ENCODE measurements at places on chromosomes 1 and 21.

- no peak for DNase-seq
Observed at GRCh38 chr21:36964827-36965719, 1.4 kb downstream of the HLCS start.

DNA sequence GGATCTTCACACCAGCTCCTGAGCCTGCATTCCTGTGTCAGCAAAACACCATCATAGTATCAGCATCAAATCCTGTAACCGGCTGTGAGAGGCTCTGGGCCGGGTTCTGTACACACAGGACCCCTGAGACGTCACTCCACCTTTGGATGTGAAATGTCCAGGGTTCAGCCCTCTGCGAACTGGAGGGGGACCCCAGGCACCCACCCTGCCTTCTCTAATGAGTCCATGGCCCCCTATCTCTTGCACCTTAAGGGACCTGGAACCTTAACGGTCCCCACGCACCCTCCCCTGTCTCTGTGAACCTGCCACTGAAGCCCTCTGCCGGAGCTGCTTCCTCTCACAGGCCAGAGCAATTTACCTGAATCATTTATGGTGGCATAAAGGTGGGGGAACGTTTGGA is 257.8 kb downstream of the NPHP4 start:
- no peak for DNase-seq

DNA sequence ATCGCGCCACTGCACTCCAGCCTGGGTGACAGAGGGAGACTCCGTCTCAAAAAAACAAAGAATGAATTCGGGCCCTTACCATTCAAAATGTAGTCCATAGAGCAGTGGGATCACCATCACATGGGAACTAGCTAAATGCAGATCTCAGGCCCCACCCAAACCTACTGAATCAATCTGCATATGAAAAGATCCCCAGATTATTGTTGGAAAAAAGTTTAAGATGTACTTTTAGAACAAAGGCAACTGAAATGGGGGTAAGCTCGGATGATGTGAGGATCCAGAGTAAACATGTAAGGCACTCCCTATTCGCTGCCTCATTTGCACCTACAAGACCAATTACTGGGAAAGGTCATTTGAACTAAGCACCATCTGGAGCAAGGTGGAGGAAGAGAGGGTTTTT is 803 bp upstream of the FLAD1 start:
- DNase-seq, result no peak

DNA sequence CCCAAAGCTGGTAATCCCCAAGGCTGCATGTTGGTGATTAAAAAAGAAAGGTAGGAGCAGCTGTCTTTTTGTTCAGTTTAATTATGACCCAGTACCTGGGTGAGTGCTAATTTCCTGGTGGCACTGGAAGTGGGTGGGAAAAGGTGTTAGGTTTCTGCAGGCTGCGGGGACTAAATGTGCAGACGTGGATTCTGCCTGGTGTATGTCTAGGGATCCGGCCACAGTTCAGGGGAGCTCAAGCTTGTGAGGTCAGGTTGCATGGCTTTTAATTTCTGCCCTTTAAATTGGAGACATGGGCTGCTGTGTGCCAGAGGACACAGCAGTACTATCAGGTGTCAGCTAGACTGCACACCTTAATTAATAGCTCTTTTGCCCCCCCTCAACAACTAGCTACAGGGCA is 20.3 kb upstream of the TBX19 start:
- no peak for DNase-seq

- DNase-seq, result no peak
Observed at GRCh38 chr1:156498432-156499193, 2.0 kb downstream of the MEF2D start.

GRCh38 chr1:224274970-224275626 is 54.9 kb downstream of the NVL start:
- DNase-seq, result no peak

GRCh38 chr1:209023790-209024189 is 559.7 kb upstream of the CAMK1G start:
- no peak for DNase-seq

DNA sequence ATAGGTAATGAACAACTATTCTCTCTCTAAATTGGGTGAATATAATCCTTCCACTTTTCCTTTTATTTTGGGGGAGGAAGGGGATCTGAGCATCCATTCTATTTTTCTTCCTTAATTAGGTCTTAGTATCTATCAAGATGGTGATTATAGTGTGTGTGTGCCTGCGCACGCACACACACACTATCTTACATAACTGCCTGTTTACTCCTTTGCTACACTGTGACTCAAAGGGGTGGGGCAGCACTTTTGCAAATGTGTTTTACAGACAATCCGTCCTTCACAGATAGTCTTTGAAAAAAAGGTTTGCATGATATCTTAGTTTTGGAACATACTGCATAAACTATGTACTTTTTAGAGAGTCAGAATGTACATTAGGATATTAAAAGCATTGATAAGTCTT is 191.5 kb downstream of the SDCCAG8 start:
- no peak for DNase-seq

DNA sequence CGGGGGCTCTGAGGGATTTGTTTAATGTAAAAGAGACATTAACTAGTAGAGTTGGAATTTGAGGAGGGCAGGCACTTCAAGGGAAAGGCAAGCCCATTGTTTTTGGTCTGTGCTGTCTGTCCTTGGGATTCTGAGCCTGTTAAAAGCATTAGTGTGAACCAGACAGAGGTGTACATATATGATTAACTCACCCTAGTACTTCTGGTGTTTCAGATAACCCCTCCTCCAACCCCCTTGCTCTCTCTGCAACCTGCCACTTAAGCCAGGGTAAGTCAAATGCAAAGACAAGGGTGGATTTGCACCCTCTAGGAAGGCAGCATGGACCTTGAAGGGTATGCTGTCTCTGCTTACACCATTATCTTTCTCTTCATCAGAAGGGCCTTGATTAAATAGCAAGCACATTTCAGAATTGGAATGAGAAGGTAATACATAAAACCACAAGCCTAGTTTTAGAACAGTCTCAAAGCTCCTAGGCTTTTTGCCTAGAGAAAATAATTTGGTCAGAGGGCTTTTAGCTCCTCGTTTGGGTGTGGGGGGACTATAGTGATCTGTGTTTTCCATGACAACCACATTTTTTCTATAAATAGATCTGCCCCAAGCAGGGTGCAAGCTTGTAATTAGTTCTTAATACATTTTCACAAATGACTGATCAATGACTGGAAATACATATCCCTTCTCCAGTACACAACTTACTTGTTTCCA is 120.7 kb upstream of the SGIP1 start:
- DNase-seq, result no peak

GRCh38 chr1:156866249-156866909 is 5.7 kb downstream of the NTRK1 start:
- no peak for DNase-seq

DNA sequence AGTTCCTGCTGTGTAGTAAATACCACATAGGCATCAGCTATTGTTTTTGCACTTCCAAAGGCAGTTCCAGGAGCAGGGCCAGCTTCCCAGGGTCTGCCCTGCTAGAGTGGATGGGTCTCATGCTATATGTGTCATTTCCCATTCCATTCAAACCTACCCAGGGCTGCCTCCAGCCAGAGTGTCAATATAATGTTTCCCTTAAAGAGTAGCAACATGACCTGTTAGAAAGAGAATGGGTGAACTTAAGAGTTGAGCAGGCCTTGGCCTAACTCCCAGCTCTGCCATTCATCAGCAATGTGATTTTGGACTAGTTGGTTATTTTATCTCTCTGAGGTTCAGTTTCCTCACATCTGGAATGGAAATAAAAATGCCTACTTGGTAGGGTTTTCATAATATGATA is 44.9 kb downstream of the RAB3B start:
- DNase-seq, result no peak

- no peak for DNase-seq
Observed at GRCh38 chr1:168963601-168964000, 142.9 kb upstream of the ATP1B1 start.

DNA sequence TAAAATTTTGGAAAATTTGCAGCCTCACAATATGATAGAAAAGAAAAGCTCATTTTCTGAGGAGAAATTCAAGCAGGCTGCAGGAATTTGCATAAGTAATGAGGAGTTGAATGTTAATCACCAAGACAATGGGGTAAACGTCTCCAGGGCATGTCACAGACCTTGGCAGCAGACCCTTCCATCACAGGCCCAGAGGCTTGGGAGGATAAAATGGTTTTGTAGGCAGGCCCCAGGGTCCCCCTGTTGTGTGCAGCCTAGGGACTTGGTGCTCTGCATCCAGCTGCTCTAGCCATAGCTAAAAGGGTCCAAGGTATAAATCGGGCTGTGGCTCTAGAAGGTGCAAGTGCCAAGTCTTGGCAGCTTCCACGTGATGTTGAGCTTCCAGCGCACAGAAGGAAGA is 112.2 kb upstream of the FMN2 start:
- DNase-seq, result no peak

DNA sequence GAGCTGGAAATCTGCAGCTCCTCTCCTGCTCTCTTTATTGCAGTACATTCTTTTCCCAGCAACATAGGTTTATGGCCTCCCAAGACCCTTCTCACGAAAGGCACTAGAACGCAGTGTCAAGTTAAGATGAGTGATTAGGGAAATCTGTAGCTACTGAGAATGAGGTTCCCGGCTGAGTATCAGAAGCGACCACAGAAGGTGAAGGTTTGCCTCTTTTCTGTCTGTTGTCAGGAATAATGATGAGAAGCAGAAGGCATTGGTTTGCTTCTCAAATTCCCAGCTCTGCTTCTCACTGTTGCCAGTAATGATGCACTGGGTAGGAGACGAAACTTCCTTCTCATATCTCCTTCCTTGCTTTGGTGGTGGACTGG is 128.4 kb downstream of the NTMT2 start:
- DNase-seq, result no peak

GRCh38 chr1:19528438-19528837 is 43.1 kb upstream of the CAPZB start:
- DNase-seq, result no peak

GRCh38 chr1:184791550-184791900 is 36.9 kb upstream of the EDEM3 start:
- DNase-seq, result no peak

DNA sequence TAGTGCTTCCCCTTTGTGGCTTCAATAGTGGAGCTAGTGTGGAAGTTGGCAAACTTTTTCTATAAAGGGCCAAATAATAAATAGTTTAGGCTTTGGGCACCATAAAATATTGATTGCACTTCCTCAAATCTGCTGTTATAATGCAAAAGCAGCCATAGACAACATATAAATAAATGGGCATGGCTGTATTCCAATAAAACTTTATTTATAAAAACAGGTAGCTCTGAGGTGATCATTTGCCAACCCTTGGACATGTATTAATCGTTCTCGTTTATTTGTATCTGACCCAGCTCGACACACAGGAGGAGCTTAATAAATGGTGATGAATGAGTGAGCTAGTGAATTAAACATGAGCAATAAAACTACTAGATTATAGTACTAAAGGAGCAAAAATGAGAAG is 13.3 kb downstream of the KAZN start:
- no peak for DNase-seq

DNA sequence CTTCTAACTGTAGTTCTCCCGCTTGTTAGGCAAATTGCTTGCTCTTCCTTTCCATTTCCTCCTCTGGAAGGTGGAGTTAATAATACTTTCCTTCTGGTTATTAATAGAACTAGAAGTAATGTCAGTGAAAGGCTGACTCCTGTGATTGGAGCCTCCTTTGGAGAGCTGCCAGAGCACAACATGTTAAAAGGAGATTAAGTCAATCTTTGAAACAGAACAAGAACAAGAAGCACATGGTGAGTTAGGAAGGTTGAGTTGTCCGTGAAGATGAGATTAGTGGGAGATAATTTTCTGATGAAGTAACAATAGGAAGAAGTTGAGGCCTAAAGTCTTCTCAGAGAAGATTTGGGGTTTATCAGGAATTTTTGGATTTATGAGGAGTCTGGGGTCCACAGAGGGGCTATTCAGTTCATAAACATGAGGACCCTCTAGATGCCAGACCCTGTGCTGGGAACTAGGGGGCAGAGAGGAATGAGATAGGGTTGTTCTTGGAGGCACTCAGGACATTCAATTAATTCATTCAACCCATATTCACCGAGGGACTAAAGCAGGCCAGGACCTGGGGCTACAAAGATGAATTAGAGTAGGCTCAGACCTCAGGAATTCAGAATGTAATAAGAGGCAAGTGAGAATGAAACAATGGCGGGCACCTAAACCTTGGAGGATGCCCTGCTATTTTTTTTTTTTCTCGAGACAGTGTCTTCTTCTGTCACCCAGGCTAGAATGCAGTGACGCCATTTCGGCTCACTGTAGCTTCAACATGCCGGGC is 40.7 kb upstream of the DHCR24 start:
- no peak for DNase-seq

GRCh38 chr21:33449616-33450015 is 30.2 kb downstream of the TMEM50B start:
- no peak for DNase-seq

DNA sequence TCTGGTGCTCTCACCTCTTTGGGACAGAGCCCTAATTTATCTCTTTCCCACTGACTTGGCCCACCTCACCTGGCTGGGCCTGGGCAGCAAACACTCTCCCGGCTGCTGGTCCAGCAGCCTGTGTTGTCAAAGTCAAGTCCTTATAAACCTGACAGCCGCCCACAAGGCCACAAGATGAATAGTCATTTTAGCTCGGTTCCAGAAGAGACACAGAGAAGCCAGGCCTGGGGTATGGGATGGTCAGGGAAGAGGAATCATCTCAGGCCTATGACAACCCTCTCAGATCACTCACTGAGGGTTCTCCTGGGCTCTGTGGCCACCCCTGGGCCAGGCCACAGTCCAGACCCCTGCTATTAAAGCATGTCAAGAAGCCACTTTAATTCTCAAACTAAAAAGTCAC is 158.5 kb downstream of the FOXD2 start:
- DNase-seq, result no peak
